T-helper 1 cell (primary cell): ENCODE measurements at places on chromosomes 16 and 17.
A peak's percentile ranks its signal among the peaks of the same experiment; 100 is the strongest.

DNA sequence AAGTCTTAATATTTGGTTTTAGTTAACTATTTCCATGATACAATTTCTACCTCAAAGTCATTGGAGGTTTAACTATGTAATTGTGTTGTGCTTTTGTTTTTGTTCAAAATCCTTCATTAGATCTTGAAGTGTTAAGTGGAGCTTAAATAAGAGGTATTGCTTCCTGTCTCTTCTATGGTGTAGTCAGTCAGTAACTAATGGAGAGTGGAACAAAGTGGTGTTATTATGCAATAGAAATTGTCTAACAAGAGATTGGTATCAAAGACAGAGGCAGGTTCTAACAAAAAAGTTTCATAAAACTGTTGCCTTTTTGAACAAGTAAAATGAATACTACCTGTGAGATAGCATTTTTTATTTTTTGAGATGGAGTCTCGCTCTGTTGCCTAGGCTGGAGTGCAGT is 45.2 kb downstream of the GRB7 start:
- DNase-seq: no peak

DNA sequence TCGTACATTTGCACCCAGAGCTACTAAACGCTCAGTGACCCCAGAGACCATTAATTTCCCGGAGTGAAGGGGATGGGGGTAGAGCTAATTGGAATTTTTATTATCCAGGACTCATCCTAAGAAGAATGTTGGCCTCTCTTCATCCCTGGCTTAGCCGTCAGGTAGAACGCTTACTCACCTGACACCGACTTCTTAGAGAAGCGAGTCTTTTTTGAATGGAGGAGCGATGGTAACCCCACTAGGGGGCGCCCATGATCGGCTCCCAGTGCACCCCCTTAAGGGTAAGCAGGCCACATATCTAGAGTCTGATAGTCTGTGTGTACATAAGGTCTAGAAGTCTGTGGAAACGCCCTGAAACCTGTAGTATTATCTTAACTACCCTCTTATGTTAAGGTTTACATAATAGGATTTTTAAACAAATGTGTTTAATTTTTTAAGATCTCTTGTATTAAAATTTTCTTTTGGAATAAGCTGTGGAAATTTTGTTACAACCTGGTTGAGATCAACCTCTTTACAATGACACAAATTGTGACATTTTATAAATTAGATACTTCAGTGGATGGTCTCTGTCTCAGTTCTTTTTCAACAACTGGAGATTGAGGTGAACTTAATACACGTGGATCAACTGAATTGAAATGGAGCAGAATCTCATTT is 229.8 kb downstream of the CPPED1 start:
- peak; percentile 71 for DNase-seq

GRCh38 chr16:76943921-76944320 is 247.1 kb upstream of the MON1B start:
- no peak for DNase-seq

GRCh38 chr17:63498626-63499195 is 21.9 kb downstream of the ACE start:
- DNase-seq: no peak

DNA sequence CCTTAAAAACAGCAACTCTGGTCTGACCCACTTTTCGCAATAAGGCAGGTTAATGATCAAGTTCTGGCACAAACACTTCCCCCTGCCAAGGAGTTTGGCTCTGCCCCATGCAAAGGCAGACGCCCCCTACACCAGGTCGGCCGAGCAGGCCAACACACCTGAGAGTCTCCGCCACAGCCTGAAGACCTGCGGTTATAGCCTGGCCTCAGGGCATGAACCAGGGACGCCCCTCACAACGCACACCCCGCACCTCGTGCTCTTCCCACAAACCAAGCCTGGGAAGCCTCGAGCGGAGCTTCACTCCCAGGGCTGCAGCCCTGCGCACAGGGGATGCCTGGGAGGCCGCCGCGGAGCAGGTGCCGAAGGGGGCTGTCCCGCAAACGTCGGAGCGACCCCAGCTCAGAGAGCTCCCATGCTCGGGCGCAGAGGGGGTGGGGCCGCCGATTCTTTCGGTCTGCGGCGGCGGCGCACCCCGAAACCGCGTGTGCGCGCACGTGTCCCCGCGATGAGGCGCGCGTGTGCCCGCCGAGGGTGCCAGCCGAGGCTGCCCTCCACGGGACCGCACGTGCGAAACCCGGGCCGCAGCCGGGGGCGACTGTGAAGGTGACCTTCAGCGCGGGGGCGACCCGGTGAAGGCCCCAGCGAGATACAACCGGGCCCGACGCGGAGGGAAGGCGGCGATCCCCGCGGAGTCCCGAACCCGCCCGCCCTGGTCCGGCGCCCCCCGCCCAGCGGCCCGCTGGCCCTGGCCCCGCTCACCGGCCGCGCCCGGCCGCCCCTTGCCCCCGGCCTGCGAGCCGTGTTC is 559 bp downstream of the CLUH start:
- no peak for DNase-seq

DNA sequence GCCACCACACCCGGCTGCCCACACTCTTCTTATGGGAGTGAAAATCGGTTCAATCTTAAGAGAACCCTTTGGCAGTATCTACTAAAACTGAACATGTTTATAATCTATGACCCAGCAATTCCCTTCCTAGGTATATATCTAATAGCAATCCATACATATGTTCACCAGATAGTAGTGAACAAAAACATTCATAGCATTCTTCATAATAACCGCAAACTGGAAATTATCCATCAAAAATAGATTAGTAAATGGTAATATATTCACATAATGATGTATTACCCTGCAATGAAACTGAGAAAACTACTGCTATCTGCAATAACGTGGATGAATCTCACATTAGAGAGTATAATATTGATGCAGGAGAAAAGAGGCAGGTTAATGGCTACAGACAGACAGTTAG is 23.1 kb downstream of the COPRS start:
- DNase-seq: no peak
